ENCODE measurements at places on chromosomes 11 and 22. TPM values are rescaled to one million over a fixed set of nuclear protein-coding genes. Genes with fewer than 3 reads are reported as not detected.
A peak's percentile ranks its signal among the peaks of the same experiment; 100 is the strongest.

GRCh38 chr22:28207281-28208030 lies 288.4 kb upstream of the PITPNB start:
- no peak overlapping the region for H3K4me3 ChIP-seq
- no peak for DNase-seq
- H3K4me1 ChIP-seq = no peaks in the 10 kb centered on the region
- no peak overlapping the region for H3K27ac ChIP-seq
- peaks cover 7% of the 10 kb centered on the region for H3K27me3 ChIP-seq

DNA sequence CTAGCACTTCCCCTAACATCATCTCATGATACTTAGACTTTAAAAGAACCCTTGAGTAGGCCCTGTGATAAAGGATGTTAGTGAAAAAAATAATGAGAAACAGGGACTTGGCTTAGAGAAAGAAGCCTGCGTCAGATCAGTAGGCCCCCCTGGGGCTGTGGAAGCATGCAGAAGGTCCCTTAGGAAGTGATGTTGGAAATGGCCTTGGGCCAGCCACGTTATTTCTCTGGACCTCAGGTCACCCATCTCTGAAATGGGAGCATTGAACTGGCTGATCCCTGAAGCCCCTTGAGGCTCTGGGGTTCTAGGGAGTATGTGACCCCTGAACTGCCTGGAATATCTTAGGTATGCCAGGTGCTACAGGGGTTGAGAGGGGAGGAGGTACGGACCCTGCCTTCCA lies 40.2 kb downstream of the MCM5 start:
- no peak overlapping the region for H3K4me3 ChIP-seq
- no peak for DNase-seq
- H3K36me3 ChIP-seq = peaks cover 2% of the 10 kb centered on the region
- H3K27ac ChIP-seq = no peak overlapping the region

DNA sequence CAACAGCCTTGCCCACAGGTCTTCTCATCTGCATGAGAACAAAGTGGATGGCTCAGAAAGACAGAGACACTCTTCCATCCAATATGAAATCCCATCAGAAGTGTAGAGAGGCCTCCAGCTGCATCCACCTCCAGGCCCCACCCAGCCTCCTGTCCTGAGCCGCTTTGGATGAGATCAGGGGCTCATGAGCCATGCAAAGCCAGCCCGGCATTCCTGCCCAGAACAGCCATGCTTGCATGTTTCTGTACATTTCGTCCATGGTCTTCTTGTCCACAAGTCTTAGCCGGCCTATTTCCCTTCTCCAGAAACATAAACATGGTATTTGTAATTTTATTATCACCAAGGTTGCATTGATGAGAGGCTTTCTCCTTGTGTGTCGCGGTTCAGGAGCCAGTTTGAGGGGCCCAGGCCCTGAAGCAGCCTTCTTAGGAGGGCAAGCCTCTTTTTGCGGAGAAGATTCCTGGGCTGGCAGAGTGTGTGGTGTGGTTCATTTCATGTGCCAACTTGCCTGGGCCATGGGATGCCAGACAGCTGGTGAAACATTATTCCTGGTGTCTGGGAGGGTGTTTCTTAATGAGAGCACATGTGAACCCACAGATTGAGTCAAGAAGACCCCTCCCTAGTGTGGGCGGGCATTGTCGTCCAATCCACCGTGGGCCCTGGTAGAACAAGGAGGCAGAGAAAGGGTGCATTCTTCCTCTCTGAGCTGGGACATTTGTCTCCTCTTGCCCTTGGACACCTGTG lies 928.9 kb downstream of the TBC1D22A start:
- no peak overlapping the region for H3K4me3 ChIP-seq
- H3K36me3 ChIP-seq = no peaks in the 10 kb centered on the region
- H3K27ac ChIP-seq = no peak overlapping the region
- no peaks in the 10 kb centered on the region for H3K4me1 ChIP-seq
- DNase-seq = no peak

DNA sequence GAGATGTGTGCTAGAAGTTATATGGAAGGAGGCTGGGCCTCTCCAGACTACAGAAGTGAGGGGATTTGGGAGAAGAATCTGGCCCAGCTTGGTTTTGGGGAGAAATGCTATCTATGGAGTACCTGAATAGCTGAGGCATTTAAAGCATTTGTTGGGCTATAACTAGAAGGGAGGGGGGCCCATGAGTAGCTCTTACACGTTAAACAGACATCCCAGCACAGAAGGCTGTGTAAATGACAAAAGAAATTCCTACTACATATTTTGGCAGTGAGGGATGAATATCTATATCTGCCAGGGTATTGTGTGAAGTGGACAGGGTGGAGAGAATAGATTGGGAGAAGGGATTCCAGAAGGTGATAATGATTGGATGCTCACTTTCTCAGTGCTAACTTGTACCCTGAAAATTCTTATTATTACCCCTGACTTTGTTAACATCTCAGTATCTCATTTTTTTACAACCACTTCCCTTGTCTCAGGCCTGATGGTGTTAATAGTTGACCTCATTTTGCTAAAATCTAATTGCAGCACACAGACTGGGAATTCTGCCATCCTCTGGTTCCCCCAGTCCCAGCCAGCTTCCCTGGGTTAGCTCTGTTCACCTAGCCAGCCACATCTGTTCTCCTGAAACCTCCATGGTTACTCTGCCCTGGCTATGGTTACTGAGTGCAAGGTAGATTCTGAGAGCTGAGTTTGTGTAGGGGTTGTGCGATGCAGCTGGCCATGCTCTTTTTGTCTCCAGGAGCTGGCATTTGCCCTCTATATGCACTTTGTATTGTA lies 28.8 kb upstream of the RRM1 start:
- DNase-seq = no peak
- no peaks in the 10 kb centered on the region for H3K27me3 ChIP-seq
- peaks cover 35% of the 10 kb centered on the region for H3K4me1 ChIP-seq
- H3K27ac ChIP-seq = peak overlapping the region; percentile 35

GRCh38 chr11:47551086-47551485 lies 1.8 kb downstream of the CELF1 start:
- H3K4me1 ChIP-seq = peaks cover 46% of the 10 kb centered on the region
- peak overlapping the region; percentile 84 for H3K27ac ChIP-seq
- H3K4me3 ChIP-seq = peak overlapping the region; percentile 97

NEFH gene
- total RNA-seq = 0.32 TPM

PHRF1 gene
- 43.8 TPM for total RNA-seq
